ENCODE measurements at places on chromosomes 2 and 18.

DNA sequence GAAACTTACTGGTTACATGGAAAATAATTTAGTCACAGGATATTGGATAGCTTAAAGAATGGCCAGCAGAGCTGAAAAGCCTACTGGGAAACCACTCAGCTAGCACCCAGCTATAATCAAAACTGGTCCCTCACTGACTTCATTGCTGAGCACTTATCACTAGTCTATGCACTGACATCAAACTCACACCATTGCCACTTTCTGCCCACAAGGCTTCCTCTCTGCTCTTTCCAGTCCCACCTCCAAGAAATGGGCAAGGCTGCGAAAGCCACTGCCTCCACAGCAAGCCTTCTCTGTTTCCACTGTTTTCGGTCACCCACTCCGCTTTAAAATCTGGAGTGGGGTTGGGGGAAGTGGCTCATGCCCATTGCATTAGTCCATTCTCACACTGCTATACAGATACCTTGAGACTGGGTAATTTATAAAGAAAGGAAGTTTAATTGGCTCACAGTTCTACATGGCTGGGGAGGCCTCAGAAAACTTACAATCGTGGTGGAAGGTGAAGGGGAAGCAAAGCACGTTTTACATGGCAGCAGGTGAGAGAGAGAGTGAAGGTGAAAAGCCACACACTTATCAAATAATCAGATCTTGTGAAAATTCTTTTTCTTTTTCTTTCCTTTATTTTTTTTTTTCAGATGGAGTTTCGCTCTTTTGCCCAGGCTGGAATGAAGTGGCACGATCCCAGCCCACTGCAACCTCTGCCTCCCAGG, 77.0 kb upstream of the CERS6 start:
- DNase-seq: no peak

GRCh38 chr2:101354420-101355311, 32.6 kb downstream of the CREG2 start:
- no peak for DNase-seq

GRCh38 chr18:26397019-26397418, 151.3 kb downstream of the KCTD1 start:
- no peak for DNase-seq

DNA sequence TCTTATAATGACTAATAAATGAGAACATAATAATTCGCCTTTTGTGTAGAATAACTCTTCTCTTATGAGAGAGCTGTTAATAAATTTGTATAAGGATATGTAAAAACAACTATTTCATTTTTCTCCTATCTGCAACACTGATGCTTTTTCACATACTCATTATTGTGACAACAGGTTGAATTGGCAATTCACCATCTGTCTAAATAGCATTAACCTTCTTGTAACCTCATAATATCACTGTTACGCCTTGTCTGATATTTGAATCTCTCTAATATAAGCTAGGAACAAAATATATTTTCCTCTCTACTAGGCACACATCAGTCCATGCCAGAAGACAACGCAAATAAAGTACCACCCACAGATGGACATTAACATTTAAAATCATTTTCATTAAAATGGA, 938.9 kb downstream of the CPS1 start:
- DNase-seq: no peak

- peak; percentile 33 for DNase-seq
Measured at GRCh38 chr18:76374330-76375281, 120.4 kb downstream of the ZNF516 start.

DNA sequence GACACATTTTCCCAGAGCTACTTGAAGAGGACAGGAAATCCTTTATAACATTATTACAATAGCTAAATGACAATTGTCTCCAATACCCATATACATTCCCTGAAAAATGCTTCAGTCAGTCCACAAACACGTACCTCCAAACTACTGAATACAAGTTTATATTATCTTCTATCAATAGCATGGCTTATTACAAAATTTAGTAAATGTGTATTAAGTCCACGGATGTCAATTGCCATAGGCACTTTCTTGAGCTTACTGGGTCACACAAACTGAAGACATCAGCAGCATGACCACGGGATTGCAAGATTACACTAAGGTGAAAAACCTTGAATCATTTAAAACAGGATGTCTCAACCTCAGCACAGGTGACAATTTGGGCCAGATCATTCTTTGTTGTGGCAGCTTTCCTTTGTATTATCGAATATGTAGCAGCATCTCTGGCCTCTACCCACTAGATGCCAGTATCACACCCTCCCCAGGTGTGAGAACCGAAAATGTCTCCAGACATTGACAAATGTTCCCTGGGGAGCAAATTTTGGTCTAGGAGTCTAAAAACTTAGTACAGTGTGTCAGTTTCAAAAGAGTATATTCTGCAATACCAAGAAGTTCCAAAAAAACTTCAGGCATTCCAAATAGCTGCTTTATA, 1.4 kb downstream of the MBD2 start:
- DNase-seq: peak; percentile 28

- DNase-seq: no peak
Measured at GRCh38 chr2:22694300-22694699, 690.7 kb upstream of the KLHL29 start.

- DNase-seq: peak; percentile 79
Measured at GRCh38 chr2:197803033-197803444, 1.4 kb upstream of the PLCL1 start.

GRCh38 chr2:148619560-148620195, 24.9 kb upstream of the EPC2 start:
- no peak for DNase-seq

DNA sequence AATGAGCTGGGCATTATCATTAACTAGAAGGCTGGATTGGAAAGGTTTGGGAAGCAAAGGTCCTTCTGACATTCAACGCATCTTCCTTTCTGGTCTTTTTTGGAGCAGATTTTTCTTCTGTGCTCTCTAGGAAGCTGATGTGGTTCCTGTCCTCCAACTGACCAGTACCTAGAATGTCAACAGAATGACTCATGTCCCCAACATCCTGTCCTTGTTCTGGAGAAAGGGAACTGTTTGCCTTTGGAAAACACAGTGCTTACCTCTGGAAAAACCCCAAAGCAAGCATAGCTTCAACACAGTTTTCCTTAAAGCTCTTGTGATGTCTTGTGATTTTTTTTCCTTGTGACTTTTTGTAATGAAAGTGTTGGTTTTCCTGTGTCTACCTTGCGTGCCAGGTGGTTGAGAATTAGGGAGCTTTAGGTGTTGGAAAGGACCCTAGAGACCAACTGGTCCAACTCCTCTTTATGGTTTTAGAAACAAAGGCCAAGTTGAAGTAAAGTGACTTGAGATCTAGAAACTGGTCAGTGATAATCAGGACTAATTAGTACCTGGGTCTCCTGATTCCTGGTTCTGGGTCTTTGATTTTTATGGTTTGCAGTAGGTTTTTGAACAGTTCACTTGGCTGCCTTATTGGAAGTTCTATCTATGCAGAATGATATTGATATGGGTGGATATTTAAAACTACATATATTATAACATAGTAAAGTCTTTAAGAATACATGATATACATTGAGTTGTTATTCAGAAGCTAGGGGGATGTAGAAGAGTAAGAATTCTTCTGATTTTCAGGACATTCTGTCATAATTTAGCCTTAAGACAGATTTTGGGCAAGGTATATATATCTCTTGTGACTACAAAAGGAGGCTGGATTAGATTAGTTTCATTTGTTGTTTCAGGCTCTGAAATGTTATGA, 70.5 kb downstream of the FMNL2 start:
- no peak for DNase-seq

GRCh38 chr2:227684258-227684657, 17.7 kb downstream of the SCYGR5 start:
- no peak for DNase-seq

DNA sequence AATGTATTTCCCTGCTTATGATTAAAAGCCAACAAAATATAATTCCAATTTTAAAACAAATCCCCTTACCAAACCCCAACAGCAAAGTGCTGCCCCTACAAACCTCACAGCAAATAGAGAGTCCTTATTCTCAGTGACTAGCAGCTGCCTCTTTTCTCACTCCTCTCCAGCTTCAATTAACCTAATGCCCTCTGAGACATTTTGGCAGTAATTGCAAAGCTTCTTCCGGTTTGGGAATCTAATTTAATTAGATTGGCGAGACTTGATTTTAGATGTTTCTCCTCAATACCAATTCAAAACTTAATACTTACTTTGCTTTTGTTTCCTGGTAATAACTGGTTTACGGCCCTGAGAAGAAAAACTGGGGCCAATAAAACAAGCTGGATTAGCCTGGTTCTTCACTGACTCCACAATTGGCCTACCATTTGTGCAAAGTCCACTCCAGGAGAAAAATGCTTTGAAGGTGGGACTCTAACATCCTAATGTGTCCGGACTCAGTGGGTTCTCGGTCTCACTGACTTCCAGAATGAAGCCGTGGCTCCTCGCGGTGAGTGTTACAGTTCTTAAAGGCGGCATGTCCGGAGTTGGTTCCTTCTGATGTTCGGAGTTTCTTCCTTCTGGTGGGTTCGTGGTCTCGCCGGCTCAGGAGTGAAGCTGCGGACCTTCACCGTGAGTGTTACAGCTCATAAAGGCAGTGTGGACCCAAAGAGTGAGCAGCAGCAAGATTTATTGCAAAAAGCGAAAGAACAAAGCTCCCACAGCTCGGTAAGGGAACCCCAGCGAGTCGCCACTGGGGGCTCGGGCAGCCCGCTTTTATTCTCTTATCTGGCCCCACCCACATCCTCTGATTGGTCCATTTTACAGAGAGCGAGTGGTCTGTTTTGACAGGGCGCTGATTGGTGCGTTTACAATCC, 52.8 kb downstream of the SLC35F5 start:
- DNase-seq: no peak

Measured in CD4-positive, alpha-beta T cell (primary cell).